T-helper 2 cell treated with Interferon-gamma antibody and Interleukin-4, amounts not matched to agents 5 μg/mL and 100 μg/mL, for 36 hours (primary cell): ENCODE measurements at places on chromosomes 2 and 18.

DNA sequence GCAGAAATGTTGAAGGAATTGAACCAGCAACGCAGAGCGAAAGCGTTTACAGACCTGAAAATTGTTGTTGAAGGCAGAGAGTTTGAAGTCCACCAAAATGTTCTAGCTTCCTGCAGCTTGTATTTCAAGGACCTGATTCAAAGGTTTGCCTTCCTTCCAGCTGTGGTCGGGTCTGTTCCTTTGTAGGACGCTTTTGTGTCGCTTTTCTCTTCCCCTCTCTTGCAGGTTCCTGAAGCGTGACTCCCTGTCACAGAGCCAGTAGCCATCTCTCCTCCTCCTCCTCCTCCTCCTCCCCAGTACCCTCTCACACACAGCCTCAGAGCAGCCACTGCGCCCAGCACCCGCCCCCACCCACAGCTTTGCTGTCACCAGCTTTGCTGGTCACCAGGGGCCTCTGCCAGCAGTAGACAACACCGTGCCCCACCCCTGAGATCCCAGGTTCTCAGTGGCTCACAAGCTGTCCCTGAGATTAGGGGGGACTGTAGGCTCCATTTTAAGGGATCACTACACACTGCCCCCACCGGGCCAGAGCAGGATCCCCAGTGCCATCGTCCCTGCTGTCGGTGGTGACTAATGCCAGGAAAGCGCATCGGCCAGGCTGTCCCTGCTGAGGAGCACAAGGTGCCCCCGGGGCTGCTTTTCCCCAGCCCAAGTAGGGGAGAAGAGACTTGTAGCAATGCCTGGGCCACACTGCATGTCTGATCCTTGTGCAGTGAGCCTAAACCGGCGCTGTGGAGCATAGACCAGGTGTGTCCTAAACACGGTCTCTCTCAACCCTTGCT lies 242.3 kb downstream of the ATAD2B start:
- no peak for DNase-seq

DNA sequence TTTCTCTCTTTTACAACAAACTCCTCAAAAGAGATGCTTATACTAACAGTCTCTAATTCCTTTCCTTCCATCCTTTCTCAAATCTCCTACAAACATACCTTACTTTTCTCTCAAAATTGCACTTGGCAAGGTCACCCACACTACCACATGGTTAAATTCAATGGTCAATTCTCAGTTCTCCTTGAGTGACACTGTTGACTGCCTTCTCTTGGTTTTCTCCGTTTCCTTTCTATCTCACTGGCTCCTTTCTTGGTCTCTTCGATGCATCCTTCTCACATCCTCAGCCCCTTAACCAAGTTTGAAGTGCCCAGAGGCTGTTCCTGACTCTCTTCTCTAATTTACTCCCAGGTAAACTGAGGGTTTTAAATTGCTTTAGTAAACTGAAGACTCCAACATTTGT lies 12.5 kb downstream of the C1D start:
- DNase-seq, result no peak

DNA sequence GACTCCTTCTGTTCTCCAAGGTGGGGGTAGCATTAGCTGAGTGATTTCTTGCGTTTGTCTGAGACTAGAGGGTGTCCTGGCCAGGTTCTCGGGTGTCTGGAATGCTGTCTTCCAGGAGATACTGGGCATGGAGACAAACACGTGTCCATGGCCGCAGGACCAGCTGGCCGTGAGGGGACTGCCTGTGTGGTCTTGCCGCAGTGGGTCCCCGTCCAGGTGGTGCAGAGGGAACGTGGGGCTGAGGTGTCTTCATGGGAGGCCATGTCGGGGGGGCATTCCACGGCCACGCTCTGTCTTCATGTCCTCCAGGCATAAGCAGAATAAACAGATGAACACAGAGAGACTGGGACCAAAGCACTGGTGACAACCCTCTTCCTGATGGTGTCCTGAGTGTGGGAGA lies 66.6 kb downstream of the SMIM21 start:
- DNase-seq, result no peak

DNA sequence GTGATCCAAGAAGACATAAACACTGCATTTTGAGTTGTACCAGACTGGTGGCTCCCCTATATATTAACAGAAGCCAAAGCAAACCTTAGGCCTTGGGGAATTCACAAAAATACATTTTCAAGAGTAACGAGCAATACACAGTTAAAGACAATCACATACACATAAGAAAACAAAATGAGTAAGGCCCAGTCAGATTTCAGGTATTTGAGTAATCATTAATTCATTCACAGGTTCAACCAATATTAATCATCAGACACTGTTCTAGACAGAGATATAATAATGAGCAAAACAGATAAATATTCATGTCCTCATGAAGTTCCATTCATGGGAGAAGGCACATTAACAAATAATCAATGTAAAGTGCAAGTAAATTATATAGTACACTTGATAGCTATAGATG lies 9.6 kb downstream of the STPG4 start:
- DNase-seq, result no peak

- no peak for DNase-seq
These were observed 128.8 kb upstream of the SLC1A4 start for GRCh38 chr2:64860276-64860885.
